ENCODE measurements at places on chromosomes 6 and 20. TPM values are rescaled to one million over a fixed set of nuclear protein-coding genes. Genes with fewer than 3 reads are reported as not detected.

DNA sequence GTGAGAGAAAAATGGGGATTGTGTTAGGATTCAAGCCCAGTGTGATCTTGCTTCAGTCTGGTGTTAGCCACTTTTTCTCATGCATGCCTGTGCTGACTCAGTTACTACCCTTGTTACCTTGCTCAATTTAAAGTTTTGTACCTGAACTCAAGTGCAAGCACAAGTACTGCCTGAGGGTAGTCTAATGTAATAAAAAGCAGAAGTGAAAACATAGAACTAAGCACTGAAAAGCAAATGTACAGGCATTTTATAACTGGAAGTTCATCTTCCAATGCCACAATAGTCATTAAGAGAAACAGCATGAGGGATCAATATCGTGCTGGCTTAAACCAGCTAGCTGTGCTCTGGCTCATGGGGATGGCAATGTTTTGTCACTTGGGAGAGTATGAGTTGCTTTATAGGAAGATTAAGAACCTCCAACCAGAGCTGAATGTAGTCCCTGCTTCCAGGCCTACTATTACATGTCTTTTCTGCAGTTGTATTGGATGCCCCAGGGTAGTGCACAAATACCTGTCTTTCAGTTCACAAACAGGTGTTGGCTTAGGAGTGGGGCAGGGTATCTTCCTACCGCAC lies 48.7 kb downstream of the SLC35F1 start:
- H3K27me3 ChIP-seq = no peaks in the 10 kb centered on the region
- H3K4me1 ChIP-seq = no peaks in the 10 kb centered on the region
- H3K27ac ChIP-seq = no peak overlapping the region
- no peak for DNase-seq
- H3K4me3 ChIP-seq = no peak overlapping the region

PHF1 gene
- 548 TPM for polyA plus RNA-seq

IL17F gene
- not detected for polyA plus RNA-seq

DNA sequence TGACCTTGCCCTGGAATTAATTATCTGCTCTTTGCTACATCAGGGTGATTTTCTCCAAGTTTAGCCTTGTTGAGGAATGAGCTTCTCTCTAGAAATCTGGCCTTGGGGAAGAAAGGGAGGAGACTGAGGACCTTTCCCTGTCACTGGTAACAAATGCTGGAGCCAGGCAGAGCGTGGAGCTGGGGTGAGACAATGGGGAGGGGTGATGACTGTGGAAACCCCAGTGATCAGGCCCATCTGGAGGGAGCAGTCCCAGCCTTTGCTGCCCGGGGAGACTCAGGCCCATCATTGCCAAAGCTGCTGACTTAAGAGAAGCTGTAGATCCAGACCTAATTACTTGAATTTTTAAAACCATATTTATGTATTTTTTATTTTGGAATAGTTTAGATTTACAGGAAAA lies 31.3 kb downstream of the BCAS4 start:
- no peak overlapping the region for H3K27ac ChIP-seq
- peaks cover 9% of the 10 kb centered on the region for H3K36me3 ChIP-seq
- H3K4me3 ChIP-seq = no peak overlapping the region

All from B cell (primary cell).